ENCODE measurements at places on chromosomes 4 and X. TPM values are rescaled to one million over a fixed set of nuclear protein-coding genes. Genes with fewer than 3 reads are reported as not detected.

GRCh38 chr4:3320361-3321023 is 27.7 kb downstream of the RGS12 start:
- no peak for DNase-seq

Gene C4orf50
- not detected for total RNA-seq

DNA sequence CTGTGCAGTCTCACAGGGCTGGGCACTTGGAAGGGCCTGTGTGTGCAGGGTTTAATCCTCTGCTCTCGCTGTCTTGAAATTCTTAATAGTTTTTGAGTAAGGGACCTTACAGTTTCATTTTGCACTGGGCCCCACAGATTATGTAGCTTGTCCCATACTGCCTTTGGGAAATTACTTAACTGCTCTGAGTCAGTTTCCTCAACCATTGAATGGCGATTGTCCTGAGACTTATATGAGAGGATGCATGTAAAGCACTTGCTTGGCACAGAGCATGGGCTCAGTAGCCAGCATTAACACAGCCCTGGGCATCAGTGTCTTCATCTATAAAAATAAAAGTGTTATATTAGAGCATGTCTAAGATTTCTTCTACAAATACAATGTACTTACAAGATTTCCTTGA is 55.8 kb downstream of the CLCN5 start:
- peak; percentile 32 for DNase-seq

DNA sequence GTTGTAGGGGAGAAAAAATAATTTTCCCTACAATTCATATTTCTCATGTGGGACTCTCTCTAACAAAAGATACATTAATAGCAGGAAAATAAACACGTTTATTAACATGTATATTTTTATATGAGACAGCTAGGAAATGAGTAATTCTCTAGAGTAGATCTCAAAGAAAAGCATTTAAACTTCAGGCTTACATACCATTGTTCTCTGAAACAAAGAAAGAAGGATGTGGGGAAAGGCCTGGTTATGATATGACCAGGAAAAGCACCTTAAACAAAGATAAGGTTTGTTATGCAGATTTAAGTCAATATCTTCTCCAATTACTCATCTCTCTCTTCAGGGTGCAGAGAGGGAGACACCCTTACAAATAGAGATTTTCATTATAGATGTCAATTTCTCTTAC is 131.3 kb downstream of the SLC7A11 start:
- peak; percentile 77 for DNase-seq

GRCh38 chrX:73979551-73980131 is 324.3 kb upstream of the ZCCHC13 start:
- DNase-seq = no peak

DNA sequence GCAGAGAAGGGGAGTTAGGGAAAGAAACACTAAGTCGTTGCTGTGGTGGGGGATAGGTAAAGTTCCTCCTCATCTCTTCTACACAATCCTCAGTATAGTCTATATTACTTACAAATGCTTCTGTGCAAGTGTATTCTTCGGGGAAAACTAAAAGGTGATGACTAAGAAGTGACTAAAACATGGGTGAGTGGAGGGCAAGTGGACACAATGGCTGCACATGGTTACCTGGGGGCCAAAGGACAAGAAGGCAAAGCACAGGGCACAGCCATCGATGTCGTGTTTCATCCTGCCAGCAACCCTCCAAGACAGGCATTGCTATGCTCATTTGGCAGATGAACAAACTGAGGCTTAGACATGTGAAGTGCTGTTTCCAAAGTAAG is 35.5 kb upstream of the CCKAR start:
- DNase-seq = peak; percentile 47

Gene MAGEA11
- not detected for total RNA-seq

DNA sequence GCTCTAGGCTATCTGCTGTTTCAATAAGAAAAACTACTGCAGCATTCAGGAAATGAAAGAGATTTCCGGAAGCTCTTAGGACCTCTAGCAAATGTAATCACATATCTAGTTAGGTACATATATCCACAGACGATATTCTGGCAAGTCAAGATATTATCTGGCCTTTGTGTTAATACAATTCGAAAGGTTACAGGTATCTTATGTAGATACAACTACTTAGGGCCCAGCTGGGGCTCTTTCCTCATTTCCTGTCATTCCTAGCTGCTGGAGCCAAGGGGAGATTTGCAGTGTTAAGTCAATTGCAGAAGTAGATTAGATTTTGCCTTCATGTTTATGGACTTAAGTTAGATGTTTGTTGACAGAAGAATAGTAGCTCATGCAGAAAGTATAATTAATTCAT is 299.5 kb downstream of the ARHGAP24 start:
- DNase-seq = no peak

Gene ARX
- not detected for total RNA-seq

GRCh38 chr4:128565565-128566186 is 243.8 kb upstream of the JADE1 start:
- peak; percentile 36 for DNase-seq

DNA sequence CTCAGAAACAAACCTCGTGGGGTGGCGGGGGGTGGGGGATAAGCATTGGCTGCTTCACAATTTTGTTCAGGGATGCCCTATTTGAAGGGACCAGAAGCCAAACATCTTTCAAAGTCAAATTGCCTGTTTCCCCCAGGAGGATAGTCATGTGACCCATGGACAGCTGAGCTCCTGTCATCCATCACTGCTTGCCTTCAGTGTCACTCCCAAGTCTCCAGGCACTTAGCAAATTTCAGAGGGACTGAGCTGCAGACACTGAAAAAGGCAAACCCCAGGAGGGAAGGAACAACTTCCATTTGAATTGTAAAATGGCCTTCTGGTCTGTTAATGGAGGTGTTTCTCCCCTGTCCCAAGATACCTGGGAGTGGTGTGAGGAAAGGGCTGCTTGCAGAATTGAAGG is 73.4 kb downstream of the FRMPD3 start:
- no peak for DNase-seq

DNA sequence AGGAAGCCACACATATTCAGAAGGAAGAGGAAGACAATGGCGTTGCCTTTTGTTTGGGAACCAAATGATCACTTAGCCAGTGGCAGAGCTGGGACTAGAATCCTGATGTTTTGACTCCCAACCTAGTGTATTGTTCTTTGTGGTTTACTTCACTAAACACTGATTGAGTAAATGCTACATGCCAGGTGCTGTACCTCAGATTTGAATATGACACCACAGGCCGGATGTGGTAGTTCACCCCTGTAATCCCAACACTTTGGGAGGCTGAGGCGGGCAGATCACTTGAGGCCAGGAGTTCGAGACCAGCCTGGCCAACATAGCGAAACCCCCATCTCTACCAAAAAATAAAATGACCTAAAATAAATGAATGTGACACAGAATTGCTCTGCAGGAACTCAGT is 8.4 kb downstream of the NDUFA1 start:
- peak; percentile 7 for DNase-seq

- no peak for DNase-seq
Measured at GRCh38 chrX:7614616-7615015, 228.4 kb upstream of the VCX start.

DNA sequence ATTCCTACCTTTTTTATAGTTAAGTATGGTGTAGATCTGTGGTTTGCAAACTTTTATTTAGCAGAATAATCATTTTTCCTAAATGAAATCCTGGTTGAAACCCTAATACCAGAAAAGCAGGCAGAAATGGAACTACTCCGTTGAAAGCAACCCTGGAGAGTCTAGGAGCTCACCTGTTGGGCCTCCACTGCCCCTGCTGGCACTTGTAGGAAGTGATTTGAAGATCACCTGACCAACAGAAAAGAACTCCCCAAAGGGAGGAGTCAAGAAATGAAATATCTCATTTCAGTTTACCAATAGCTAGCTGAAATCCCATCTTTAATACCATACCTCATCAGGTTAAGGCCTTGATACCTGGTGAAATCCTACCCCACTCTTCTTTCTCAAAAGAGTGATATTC is 277.1 kb downstream of the KLHL13 start:
- DNase-seq = no peak

- peak; percentile 24 for DNase-seq
Measured at GRCh38 chr4:185171373-185172071, 28.5 kb downstream of the SLC25A4 start.

- DNase-seq = no peak
Measured at GRCh38 chr4:82594456-82594855, 32.7 kb upstream of the TMEM150C start.

Gene SPANXN4
- not detected for total RNA-seq

- no peak for DNase-seq
Measured at GRCh38 chrX:38561951-38562719, 793 bp downstream of the TSPAN7 start.

DNA sequence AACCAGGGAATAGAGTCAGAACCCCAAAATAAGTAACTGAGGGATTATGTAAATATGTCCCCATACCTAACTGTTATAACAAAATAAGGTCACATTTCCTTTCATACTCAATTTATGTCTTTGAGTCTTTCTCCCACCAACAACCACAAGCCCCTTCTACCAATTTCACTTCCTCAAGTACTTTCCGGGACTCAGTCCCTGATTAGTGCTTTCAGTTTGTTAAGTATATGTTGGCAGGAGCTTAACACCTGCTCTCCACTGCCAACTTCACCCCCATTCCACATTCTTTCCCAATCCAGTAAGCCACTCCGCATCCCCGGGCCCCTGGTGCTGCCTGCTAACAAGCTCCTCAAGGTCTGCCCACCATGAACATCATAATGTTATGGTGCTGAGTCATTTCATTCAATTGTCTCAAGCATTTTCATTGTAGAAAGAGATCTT is 71.3 kb upstream of the SPRY1 start:
- DNase-seq = no peak

Gene SLC10A4
- total RNA-seq = 0.13 TPM

- DNase-seq = no peak
Measured at GRCh38 chr4:77155631-77156452, 1.2 kb upstream of the CCNG2 start.

GRCh38 chr4:99458911-99459447 is 23.8 kb upstream of the ADH7 start:
- peak; percentile 96 for DNase-seq

- no peak for DNase-seq
Measured at GRCh38 chrX:106734827-106735226, 8.3 kb downstream of the RNF128 start.

DNA sequence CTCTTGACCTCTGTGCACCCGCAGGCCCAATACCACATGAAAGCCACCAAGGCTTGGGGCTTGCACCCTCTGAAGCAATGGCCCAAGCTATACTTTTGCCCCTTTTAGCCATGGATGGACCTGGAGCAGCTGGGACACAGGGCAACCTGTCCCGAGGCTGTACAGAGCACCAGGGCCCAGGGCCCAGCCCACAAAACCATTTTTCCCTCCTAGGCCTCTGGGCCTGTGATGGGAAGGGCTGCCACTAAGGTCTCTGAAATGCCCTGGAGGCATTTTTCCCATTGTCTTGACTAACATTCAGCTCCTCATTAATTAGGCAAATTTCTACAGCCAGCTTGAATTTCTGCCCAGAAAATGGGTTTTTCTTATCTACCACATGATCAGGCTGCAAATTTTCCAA is 79.9 kb upstream of the GABRA3 start:
- DNase-seq = no peak

Gene FANCB
- 1.8 TPM for total RNA-seq

DNA sequence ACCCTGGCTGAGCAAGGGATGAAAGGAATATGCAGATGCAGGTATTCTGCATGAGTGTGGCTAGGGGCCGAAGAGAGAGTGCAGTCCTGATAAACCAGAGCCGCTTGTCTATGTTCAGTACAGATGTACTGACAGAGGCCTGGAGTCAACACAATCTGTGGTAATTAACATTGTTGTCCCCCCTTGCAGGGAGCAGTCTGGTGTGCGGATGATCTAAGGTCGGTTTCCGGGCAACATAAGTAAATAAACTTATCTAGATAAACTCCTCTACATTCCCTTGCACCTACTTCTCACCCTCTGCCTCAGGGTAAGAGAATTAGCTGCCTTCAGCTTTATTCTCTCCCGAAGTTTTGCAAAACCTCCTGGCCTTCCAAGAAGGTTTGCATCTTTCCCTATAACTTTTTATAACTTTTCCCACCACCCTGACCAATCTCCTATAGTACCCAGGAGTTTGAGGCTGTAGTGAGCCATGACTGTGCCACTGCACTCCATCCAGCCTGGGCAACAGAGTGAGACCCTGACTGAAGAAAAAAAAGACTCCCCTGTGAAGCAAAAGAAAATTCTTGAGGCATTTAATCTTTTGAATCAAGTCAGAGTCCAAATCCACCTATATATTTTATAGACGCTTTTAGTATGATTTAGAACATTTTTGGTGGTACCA is 26.6 kb downstream of the SNX25 start:
- DNase-seq = peak; percentile 58

DNA sequence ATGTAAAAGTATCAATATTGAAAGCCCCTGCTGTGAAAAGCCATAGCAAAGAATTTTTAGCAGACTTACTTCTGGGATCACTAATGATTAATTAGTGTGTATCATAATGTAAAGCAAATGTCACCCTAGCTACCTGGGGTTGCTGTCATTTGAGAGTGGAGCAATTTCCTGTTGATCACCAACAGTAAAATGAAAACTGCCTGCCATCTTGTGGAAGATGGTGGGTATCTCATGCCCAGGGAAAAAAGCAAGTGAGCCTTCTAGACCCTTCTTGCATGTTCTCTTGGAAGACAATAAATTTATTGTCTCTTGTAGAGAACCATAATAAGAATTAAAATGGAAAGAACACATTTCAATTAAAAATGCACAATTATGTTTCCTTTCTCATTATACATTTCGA is 360.2 kb downstream of the ZIC3 start:
- peak; percentile 1 for DNase-seq

GRCh38 chr4:69058410-69059059 is 37.7 kb upstream of the UGT2B7 start:
- DNase-seq = no peak

Gene PAK3
- not detected for total RNA-seq

DNA sequence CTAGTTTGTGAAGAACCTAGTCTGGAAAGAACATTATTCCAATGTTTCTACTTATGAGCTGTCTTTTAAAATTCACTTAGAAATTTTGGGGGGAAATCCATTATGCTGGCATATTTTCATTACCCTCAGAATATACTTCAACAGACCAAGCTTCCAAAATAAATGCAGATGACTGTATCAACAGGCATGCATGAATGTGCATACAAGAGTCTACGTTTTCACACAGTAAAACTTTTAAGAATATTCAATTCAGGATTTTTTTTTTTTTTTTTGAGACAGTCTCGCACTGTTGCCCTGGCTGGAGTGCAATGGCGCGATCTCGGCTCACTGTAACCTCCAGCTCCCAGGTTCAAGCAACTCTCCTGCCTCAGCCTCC is 49.7 kb downstream of the ABCG2 start:
- DNase-seq = no peak

Gene PLAC1
- total RNA-seq = 5.1 TPM

DNA sequence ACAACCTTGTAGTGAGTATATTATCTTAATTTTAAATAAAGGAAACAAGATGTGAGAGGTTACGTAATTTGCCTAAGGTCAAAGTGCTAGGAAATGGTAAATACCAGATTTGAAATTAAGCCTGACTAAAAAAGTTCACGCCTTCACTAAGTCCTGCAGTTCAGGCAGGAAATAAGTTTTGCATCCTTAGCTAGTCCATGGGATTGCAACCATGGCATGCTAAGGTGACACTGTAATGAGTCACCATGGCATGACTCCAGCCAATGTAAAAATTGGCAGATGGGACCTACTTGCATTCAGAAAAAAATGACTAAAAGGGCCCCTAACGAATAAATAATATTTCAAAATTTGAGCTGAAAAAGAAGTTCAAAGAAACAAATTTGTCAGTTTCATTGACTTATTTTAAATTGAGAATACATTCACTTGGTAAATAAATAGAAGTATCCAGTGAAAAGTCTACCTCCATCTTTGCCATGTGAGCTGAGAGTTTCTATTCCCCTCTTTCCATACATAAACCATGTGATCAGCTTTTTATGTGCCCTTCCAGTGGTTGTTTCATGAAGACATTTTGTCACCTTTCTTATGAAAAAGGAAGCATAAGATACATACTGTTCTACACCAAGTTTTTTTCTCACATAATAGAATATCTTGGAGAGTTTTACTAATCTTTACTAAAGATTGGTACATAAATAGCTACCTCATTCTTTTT is 72.4 kb downstream of the ANKRD50 start:
- DNase-seq = peak; percentile 94
